ENCODE measurements at places on chromosomes 12 and 14.

- DNase-seq = no peak
These were observed 46.2 kb upstream of the REP15 start for GRCh38 chr12:27650011-27650410.

GRCh38 chr14:61992926-61993325 is 230.7 kb downstream of the SNAPC1 start:
- DNase-seq = no peak

GRCh38 chr14:72739446-72740405 is 154.2 kb downstream of the DPF3 start:
- DNase-seq = no peak

GRCh38 chr14:52325630-52326029 is 11.5 kb downstream of the PTGER2 start:
- no peak for DNase-seq

DNA sequence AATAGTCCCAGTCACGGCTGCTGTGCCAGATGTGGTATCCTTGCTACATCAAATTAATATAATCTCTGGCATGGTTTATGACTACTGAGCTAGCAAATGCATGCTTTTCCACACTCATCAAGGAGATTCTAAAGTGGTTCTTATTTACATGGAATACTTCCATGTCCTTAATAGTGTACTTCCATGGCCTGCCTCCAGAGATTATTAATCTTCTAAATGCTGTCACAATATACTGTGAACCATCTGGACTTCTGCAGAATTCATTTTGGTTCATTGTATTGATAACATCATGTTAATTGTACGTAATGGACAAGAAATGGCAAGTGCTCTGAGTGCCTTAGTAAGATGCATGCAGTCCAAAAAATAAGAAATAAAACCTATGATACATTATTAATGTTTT is 230.8 kb downstream of the NUAK1 start:
- DNase-seq = no peak

DNA sequence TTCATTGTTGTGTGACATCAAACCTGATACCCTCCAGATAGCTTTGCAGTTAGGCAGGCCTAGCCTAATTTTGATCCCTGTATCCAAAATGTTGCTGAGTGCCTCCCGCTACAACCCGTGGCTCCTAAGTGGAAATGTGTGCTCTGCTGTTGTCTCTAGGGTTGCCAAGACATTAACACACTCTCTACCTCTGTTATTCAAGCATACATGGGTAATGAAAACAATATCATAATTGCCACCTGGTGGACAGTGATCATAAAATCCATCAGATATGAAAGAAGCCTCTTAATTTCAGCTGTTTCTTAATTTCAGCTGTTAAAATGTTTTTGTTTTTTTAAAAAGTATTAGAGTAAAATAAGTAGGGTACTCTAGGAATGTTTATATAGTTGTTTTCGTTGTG is 93.5 kb downstream of the PLEKHA5 start:
- DNase-seq = no peak

GRCh38 chr12:128783129-128783574 is 40.6 kb downstream of the SLC15A4 start:
- DNase-seq = peak; percentile 27

DNA sequence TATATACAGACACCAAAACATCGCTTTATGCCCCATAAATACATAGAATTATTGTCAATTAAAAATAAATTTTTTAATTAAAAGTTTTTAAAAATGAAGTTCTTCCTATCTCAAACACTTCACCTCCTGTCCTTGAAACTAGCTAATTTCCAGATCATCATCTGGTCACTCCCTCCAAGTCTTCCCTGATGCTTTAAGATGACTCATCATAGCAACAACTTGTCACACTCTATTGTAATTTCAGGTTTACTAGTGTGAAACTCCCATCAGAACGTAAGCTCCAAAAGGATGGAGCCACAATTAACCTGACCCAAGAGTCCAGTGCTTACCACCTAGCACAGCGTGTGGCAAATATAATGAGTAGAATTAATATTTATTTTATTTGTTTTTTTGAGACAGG is 16.3 kb downstream of the GXYLT1 start:
- no peak for DNase-seq

DNA sequence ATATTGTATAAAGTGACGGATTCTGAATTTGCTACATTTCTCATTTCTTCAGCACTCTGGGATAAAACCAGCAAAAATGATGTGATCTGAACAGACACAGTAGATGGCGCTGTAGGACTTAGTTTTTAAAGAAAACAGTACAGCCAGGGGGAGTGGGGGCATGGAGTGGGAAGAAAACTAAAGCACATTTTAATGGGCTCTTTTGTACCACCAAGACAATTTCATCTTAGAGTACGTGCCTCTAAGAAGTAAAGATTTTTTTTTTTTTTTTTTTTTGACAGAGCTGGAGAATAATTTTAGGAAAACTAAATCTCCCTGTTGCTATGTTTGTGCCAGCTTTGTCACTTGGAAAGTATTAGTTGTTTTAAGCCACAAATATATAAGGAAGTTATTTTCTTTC is 124.4 kb downstream of the RAD51B start:
- no peak for DNase-seq

DNA sequence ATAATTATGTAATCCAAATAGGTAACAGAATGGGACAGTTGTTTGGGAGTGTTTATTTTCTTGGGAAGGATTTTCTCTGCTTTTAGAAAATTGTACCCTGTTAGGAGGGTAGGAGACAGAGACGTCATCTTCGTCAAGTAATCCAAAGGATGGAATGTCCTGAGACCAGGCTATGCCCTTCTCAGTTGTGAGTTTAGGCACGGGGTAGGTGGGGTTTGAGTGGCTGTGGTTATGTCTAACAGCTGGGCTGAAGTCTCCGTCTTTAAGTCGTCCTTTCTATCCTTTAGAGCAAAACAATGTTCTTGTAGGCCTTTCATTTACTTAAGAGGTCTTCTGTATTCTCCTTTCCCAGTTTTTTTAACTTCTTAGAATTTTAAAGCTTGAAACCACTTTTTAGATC is 5.7 kb downstream of the SOCS2 start:
- no peak for DNase-seq

- DNase-seq = no peak
These were observed 11.6 kb downstream of the ATP6V0A2 start for GRCh38 chr12:123723765-123724164.

GRCh38 chr14:100305324-100306100 is 732 bp downstream of the SLC25A29 start:
- DNase-seq = peak; percentile 66

- no peak for DNase-seq
These were observed 175.3 kb downstream of the PRKD1 start for GRCh38 chr14:29752221-29752923.

GRCh38 chr12:122867691-122868461 is 28.0 kb downstream of the VPS37B start:
- peak; percentile 29 for DNase-seq

DNA sequence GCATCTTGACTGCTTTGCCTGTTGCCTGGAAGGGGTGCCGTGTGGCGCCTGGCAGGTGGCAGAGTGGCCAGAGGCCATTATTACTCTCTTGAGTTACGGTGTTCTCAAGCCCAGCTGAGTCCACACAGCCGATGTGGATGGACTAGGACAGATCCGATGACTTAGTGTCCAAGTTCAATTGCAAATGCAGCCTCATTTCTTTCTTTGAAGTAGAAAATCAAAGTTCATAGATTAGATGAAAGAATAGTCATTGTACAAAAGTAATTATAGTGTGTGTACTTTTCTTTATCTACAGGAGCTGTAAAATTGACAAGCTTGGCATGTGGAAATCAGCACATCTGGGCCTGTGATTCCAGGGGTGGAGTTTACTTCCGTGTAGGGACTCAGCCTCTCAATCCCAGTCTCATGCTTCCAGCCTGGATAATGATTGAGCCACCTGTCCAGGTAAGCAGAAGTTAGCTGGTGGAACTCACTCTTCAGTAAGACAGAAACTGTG is 44.7 kb downstream of the ANKRD9 start:
- DNase-seq = no peak

- DNase-seq = no peak
These were observed 10.7 kb downstream of the ARID4A start for GRCh38 chr14:58309086-58309485.

- DNase-seq = no peak
These were observed 1.5 kb downstream of the CYP46A1 start for GRCh38 chr14:99685596-99685995.

DNA sequence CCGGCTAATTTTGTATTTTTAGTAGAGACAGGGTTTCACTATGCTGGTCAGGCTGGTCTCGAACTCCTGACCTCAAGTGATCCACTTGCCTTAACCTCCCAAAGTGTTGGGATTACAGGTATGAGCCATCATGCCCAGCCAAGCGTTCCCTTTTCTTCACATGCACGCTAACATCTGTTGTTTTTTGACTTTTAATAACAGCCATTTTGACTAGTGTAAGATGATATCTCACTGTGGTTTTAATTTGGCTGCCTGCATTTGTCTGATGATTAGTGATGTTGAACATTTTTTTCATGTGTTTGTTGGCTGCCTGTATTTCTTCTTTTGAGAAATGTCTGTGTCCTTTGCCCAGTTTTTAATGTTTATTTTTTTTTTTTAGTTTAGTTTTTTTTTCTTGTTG is 10.2 kb upstream of the YARS2 start:
- DNase-seq = no peak

DNA sequence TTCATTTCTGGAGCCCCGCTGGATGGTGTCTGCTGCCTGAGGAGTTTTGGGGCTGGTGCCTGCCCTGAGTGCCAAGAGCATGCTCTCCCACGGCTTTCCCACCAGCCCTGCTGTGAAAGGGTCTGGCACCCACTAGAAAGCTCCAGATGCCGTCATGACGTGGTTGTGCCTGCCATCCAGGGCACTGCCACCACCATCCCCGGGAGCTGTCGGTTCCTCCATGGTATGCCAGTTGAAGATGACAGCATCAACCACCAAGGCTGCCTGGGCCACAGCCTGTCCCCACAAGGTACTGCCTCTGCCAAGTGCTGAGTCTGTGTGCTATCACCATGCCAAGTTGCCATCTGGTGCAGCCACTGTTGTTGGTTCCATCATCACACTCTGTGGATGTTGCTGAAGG is 85.9 kb downstream of the TTC8 start:
- DNase-seq = no peak

- no peak for DNase-seq
These were observed 2.7 kb downstream of the KHNYN start for GRCh38 chr14:24432259-24433131.

- no peak for DNase-seq
These were observed 4.9 kb downstream of the GPRC5A start for GRCh38 chr12:12896260-12896659.

DNA sequence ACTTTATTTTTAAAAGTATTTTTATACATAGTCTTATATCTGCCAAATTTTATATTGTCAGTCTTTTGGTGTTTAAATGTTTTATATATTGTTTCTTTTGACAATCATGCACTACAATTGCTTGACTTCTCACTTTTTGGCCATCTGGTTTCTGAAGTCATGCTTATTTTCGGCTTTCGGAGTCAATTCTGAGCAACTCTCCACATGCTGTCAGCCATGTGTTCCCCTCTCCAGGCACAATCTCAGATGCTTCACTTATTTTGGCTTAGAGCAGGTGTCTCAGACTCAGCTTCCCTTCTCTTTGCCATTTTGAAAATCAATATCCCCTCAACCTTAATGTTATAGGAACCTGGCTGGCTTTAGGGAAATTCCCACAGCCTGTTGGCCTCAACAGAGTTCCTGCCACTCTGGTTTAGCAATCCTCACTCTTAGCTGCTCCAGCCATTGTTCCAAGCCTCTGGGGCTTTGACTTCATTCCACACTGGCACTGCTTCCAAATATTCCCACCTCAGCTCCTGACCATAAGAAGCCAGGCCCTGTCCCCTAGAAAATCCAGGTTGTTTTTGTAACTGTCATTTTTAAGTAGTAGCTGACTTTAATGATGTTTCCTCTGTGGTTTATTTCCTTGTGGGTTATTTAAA is 125.5 kb upstream of the FAR2 start:
- no peak for DNase-seq

- DNase-seq = no peak
These were observed 27.5 kb downstream of the SLC25A29 start for GRCh38 chr14:100278702-100279101.

DNA sequence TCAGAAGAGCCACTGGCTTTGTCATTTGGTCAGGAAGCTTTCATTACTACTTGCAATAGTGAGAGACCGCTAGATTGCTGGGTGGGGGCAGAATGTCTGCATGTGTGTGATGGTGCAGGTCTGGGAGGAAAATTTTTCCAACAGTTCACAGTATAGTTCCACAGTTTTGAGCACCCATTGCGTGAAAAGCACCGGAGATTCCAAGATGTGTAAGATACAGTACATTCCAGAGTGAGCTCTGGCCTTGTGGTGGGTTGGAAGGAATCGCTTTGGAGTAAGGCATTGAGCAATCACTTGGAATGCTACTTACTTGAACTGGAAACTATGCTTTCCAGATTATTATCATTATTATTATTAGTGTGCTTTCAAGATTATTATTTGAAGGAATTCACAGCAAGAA is 47.6 kb upstream of the FRMD6 start:
- no peak for DNase-seq

All from activated T-cell treated with anti-CD3 and anti-CD28 coated beads, Interleukin-2, amount 50 U/mL, for 1 hour (primary cell).